ENCODE measurements at places on chromosomes 11 and 22. TPM values are rescaled to one million over a fixed set of nuclear protein-coding genes. Genes with fewer than 3 reads are reported as not detected.

- DNase-seq, result peak; percentile 53
Measured at GRCh38 chr11:122229481-122230384, 113.7 kb upstream of the BLID start.

- DNase-seq, result no peak
Measured at GRCh38 chr22:46797355-46797754, 34.9 kb downstream of the TBC1D22A start.

GRCh38 chr11:95367726-95368125, 136.7 kb upstream of the SESN3 start:
- no peak for DNase-seq

DNA sequence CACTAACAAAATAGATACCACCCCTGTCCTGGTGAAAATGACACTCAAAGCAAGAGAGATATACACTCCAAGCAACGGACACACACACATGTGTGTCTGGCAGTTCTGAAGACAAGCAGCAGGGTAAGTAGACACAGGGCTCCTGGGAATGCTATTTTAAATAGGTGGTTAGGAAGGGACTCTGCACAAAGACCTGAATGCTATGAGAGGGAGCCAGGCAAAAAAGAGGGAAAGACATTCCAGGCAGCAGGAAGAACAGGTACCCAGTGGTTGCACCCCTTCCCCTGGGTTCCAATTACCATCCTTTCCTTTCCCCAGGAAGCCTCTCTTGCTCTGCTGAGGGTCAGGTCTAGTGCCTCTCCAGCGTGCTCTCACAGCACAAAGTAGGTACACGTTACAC, 3.0 kb downstream of the UFD1 start:
- DNase-seq, result no peak

DNA sequence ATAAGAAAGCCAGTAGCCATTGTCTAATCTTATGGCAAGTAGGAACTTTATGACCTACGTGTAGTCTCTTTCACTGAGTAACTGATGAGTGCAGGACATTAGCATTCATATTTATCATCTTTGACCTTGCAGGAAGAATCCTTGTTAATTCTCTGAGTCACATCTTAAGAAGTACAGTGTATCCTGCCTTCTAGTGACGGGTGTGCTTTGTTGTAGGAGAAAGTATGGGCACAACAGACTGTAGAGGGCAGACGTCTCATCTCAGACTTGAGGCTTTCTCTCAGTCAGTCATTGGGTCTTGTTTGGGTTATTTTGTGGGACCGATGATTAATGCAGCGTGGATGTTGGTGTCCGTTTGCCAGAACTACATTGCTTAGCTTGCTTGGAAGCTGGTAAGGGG, 6.8 kb downstream of the RNF214 start:
- no peak for DNase-seq

GRCh38 chr22:23384923-23385677, 195.0 kb downstream of the IGLL1 start:
- no peak for DNase-seq

- DNase-seq, result no peak
Measured at GRCh38 chr11:62710001-62710345, 2.5 kb downstream of the GNG3 start.

GRCh38 chr11:62905927-62906531, 15.1 kb downstream of the CHRM1 start:
- DNase-seq, result peak; percentile 77

DNA sequence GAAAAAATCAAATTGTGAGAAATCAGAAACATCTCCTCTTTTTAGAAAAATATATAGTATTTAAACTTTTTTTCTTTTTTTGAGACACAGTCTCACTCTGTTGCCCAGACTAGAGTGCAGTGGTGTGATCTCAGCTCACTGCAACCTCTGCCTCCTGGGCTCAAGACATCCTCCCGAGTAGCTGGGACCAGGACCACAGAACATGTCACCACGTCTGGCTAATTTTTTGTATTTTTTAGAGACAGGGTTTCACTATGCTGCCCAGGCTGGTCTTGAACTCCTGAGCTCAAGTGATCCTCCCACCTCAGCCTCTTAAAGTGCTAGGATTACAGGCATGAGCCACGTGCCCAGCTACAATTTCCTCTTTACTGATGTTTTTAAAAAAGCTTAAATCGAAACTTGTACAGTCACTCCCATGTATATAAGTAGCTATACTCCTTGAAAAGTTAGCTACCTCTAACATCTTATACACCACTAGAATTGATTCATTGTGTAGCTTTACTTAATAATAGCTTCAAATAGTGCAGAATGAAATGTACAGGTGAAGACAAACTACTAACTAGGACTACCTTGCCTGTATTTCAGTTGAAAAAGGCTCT, 10.3 kb downstream of the EIF4G2 start:
- DNase-seq, result no peak

The ABTB2 gene
- 4.1 TPM for total RNA-seq

The TENM4 gene
- 15.7 TPM for total RNA-seq

The LRRC75B gene
- 14.8 TPM for total RNA-seq

The GUCY1A2 gene
- total RNA-seq, result 22.9 TPM

The APOBEC3H gene
- total RNA-seq, result 1.9 TPM

The DDI1 gene
- not detected for total RNA-seq

The SUN2 gene
- 264 TPM for total RNA-seq

Data from upper lobe of left lung (tissue), 6 donors.